ENCODE measurements at places on chromosomes 6 and 20.

DNA sequence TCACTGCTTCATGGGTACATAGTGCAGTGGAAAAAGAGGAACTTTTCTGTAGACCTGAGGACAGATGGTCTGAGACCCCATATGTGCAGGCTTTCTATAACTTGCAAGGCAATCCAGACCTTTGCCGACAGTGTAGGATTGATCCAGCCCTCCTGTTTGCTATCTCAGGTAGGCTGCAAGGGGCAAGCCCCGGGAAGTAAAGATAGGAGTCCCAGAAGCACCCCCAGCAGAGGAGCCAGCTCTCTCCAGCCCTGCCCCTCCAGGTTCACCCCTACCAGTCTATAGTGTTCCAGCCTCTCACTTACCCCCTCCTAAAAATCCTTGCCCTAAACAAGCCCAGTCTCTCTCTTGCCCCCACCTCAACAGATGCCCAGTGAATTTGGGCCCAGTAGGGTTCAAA lies 96.2 kb downstream of the FAXC start:
- DNase-seq = no peak

- DNase-seq = no peak
Measured at GRCh38 chr20:41255655-41256054, 61.9 kb downstream of the ZHX3 start.

- DNase-seq = no peak
Measured at GRCh38 chr20:1867495-1868260, 27.5 kb upstream of the SIRPA start.

- peak; percentile 48 for DNase-seq
Measured at GRCh38 chr6:89242574-89243330, 25.6 kb upstream of the GABRR1 start.

- no peak for DNase-seq
Measured at GRCh38 chr20:6504826-6505225, 262.7 kb upstream of the BMP2 start.

GRCh38 chr20:40081653-40082052 lies 607.4 kb downstream of the MAFB start:
- no peak for DNase-seq

- no peak for DNase-seq
Measured at GRCh38 chr6:15882345-15882744, 219.5 kb upstream of the DTNBP1 start.

DNA sequence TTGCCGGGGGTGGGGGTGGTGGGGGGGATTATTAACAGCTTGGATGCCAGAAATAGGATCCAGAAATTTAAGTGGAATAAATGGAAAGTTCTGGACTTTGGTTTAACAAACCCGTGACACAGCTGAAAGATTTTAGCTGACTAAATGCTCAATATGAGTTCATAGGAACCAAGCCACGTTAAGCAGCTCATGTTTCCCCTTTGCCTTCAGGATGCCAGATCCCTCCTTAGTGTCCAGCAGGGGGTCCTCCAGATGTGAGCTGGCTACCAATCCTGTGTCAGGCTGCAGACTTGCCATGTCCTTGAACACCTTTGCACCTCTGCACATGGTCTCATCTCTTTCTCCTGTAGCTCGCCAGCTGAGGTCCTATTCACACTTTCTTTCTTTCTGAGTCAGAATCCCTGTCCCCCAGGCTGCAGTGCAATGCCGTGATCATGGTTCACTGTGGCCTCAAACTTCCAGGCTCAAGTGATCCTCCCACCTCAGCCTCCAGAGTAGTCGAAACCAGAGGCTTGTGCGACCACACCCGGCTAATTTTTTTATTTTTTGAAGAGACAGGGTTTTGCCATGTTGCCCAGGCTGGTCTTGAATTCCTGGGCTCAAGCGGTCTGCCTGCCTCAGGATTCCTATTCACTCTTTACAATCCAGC lies 133.3 kb upstream of the ARMC2 start:
- DNase-seq = peak; percentile 58

DNA sequence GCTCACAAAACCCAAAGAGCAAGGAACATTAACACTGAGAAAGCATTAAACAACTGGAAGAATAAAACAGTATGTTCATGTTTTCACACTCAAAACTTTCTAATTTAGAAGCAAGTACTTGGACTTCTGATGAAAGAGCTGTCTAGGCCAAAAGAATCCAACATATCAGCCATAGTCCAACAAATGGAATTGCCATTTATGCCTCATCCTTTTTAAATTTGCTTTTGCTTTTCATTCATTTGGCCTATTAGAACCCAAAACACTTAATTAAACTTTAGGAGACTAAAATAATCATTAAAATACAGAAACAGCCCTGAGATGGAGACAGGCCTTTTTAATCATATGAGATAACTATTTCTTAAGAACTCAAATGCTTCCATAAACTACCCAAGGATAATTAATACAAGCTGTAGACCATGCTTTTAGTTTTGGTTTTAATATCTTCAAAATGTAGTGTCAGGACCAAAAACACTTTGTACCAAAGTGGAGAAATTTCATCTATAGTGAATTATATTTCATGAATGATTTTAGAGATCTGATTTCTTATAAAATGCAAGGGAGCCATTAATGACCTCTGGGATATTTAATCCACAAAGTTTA lies 166.5 kb downstream of the KIF6 start:
- DNase-seq = peak; percentile 44

GRCh38 chr6:165899611-165900010 lies 236.6 kb upstream of the PDE10A start:
- DNase-seq = no peak

All from fibroblast of gingiva (primary cell).